ENCODE measurements at places on chromosomes 13 and 19.

DNA sequence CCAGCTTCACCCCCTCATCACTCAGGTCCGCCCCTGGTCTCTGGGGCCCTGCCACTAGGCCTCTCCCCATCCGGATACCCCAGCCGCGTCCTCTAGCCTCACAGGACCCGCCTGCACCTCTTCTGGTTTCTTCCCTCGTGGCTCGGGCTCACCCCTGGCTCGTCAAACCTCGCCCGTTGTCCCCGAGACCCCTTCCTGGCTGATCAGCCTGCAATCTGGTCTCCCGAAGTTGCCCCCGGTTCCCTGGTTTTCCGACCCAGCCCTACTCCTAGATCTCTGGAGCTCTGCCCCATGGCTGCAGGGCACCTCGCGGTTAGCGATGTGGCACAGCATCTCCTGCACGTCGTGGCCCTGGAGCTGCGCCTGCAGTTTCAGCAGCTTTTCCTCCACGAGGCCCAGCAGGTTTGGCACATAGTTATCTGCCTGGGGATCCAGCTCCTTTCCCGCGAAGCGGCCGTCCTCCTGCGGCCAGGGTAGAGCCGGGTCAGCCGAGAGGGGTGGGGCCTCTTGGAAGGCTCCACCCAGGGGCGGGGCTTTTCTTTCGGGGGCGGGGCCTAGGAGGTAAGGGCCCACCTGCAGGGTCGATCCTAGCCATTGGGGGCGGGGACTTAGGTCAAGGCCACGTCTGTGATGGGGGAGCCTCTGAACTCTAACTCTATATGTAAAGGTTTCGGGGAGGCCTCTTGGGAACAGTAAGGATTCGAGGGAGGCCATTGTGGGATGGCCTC lies 2.4 kb upstream of the RGL3 start:
- DNase-seq, result peak; percentile 45

DNA sequence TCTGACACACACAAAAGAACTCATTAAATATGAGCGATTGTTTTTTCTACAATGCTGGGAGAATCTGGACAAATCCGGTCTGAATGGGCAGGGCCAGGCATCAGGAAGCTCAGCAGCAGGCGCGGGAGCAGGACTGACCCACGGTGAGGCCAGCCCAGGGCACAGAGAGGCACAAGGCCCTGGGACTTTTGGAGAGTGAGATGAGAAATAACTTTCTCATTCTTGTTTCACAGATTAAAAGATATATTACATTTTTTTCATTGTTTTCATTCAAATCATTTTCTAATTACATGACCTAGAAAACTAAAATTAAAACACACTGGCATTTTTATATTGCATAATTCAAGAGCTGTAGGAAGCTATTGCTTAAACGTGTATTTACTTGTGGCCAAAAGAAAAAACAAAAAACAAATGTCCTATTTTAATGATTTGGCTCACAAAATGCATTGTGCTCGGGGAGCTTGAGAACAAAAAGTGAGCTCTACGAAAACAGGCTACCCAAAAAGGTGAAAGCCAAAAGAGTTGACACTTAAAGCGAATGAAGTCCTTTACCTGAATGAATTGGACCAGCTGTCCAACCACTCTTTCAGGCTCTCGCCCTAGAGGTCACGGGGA lies 133.1 kb downstream of the TNFRSF19 start:
- no peak for DNase-seq

DNA sequence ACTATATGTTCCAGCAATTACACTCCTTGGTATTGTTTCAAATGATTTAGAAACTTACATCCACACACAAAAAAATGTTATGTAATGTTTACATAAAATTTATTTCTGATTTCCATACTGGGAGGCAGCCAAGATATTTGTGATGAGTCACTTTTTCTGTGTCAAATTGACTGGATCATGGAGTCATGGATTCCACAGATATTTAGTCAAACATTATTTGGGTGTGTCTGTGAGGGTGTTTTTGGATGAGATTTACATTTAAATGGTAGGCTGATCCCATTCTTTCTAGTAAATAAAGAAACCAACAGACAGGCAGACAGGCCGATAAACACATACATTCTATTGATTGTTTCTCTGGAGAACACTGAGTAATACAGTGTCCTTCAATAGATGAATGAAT lies 562.8 kb downstream of the SLITRK6 start:
- no peak for DNase-seq

DNA sequence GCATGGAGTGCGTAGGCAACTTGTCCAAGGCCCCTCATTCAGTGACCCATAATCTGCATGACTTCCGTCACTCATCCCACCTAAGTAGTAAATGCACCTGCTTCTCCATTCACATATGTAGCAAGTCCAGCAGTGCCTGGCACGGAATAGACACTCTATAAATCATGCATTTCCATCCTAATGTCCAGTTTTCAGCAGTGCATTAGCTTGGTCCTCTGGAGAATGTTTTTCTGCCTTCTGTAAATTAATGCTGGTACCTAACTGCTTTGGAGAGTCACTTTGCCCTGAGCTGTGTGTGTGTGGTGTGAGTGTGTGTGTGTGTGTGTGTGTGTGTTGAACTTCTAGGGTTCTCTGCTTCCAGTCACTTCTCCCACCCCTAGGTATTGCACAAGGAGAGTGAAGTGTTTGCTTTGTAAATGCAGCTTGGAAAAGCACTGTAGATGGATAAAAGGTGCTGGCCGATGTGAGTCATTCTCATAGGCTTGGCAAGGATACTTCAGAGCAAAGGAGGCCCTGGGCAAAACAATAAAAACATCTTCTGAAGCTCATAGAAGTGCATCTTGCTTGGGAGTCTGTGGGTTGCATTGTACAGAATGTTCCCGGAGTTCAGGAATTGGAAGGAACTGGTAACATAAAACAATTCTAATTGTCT lies 181.8 kb downstream of the KATNAL1 start:
- DNase-seq, result no peak

DNA sequence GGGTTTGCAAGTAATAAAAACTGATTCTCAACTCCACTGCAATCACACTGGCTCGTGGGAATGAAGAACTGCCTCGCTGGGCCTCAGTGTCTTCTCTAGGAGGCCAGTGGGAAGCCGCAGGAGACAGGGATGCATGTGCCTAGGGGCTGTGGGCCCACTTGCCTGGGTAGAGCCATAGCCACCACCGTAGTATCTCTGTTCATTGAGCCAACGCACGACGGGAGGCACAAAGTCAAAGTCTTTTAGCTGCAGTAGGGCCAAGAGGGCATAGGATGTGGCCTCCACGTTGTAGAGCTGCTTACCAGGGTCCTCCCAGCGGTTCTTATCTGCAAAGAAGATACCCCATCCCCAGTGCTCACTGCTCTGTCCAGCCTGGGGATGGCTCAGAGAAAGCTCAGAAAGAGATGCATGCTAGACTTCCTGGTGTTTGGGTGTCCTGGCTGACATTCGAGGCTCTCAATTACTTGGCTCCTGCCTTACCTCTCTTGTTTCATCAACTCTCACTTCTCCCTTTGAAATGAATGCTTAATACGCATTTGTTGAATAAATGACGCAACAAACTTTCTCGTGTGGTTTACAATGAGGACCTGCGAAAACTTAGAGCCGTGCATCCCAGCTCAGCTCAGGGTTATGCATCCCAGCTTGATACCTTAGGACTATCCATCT lies 16.1 kb upstream of the TNFSF14 start:
- DNase-seq, result no peak
